ENCODE measurements at places on chromosomes 1 and 21.

- peaks cover 59% of the 10 kb centered on the region for H3K4me1 ChIP-seq
- peaks cover 32% of the 10 kb centered on the region for H3K36me3 ChIP-seq
- H3K4me3 ChIP-seq: peak overlapping the region; percentile 87
- DNase-seq: no peak
- H3K27me3 ChIP-seq: no peaks in the 10 kb centered on the region
Measured at GRCh38 chr21:45076245-45076711, 1.9 kb downstream of the ADARB1 start.

GRCh38 chr1:56227886-56228285 lies 351.5 kb downstream of the PLPP3 start:
- H3K27ac ChIP-seq: no peak overlapping the region
- H3K36me3 ChIP-seq: no peaks in the 10 kb centered on the region
- no peaks in the 10 kb centered on the region for H3K4me1 ChIP-seq
- no peak overlapping the region for H3K4me3 ChIP-seq
- H3K27me3 ChIP-seq: no peaks in the 10 kb centered on the region
- no peak for DNase-seq

GRCh38 chr1:44460107-44460882 lies 55.2 kb downstream of the RNF220 start:
- H3K4me3 ChIP-seq: no peak overlapping the region
- no peaks in the 10 kb centered on the region for H3K4me1 ChIP-seq
- no peak for DNase-seq
- peaks cover 29% of the 10 kb centered on the region for H3K27me3 ChIP-seq
- no peak overlapping the region for H3K27ac ChIP-seq

DNA sequence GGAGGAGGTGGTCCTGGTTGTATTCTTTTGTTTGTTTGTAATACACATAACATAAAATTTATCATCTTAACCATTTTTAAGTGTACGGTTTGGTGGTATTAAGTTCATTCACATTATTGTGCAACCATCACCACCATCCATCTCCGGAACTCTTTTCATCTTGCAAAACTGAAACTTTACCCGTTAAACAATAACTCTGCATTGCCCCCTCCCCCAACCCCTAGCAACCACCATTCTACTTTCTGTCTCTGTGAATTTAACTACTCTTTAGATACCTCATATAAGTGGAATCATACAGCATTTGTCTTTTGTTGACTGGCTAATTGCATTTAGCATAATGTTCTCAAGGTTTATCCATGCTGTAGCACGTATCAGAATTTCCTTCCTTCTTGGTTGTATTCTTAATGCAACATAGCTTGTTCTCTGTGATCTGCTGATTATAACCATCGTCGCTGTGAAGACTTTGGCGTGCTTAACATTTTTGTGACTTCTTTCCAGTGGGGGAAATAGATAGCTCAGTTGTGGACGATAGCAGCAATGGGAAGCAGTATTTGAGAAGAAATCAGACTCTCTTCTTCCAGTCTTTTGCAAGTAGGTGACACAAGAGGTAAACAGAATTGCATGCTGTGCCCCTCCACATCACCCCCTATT lies 117.5 kb upstream of the HOOK1 start:
- H3K36me3 ChIP-seq: no peaks in the 10 kb centered on the region
- H3K27me3 ChIP-seq: no peaks in the 10 kb centered on the region
- peak overlapping the region; percentile 49 for H3K4me3 ChIP-seq

Measured in activated naive CD8-positive, alpha-beta T cell treated with anti-CD3 and anti-CD28 coated beads for 36 hours (primary cell).